A549 treated with DMSO at 1 μM for 4 hours (cell line): ENCODE measurements at places on chromosomes 1 and 21. TPM values are rescaled to one million over a fixed set of nuclear protein-coding genes. Genes with fewer than 3 reads are reported as not detected.

The PRDX6 gene
- 292 to 318 TPM (median 304 TPM) in 5 replicates for total RNA-seq

The GREM2 gene
- total RNA-seq: 0.21 to 0.47 TPM (median 0.30 TPM) in 5 replicates

The OR2G6 gene
- not detected in 5 replicates for total RNA-seq

The RGS18 gene
- total RNA-seq: not detected in 5 replicates

The KCNC4 gene
- total RNA-seq: 2.7 to 4.2 TPM (median 3.6 TPM) in 5 replicates

The DLGAP3 gene
- 0.08 to 0.25 TPM (median 0.17 TPM) in 5 replicates for total RNA-seq

The RAP1GAP gene
- 9.9 to 13.8 TPM (median 12.8 TPM) in 5 replicates for total RNA-seq
